Dermis microvascular lymphatic vessel endothelial cell (primary cell): ENCODE measurements at places on chromosomes 1 and 21.

DNA sequence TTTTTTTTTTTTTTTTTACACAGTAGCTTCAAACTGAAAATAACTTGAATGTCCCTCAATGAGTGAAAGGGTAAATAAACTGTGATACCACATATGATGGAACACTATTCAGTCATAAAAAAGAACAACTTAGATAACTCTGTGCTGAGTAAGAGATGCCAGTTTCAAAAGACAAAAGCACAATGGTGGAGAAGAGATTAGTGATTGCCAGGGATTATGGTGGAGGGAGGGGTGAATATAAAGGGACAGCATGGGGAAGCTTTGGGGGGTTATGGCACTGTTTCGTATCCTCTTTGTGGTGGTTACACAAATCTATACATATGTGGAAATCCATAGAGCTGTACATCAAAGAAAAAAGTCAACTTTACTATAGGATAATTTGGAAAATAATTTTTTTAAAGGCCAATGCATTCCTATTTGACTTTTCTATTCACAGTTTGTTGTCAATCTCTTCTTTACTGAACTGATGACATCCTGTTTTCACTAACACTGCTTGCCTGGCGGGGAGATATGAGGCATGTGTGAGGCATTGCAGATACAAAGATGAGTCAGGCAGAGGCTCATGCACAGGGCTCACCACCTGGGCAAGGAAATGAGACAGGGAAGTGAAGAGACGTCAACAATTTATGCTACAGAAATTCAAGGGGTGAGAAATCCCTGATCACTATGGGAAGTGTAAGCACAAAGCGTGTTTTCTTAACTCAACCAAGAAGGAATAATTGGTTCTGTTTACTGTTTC, 302.7 kb downstream of the DUSP10 start:
- peak; percentile 92 for DNase-seq

DNA sequence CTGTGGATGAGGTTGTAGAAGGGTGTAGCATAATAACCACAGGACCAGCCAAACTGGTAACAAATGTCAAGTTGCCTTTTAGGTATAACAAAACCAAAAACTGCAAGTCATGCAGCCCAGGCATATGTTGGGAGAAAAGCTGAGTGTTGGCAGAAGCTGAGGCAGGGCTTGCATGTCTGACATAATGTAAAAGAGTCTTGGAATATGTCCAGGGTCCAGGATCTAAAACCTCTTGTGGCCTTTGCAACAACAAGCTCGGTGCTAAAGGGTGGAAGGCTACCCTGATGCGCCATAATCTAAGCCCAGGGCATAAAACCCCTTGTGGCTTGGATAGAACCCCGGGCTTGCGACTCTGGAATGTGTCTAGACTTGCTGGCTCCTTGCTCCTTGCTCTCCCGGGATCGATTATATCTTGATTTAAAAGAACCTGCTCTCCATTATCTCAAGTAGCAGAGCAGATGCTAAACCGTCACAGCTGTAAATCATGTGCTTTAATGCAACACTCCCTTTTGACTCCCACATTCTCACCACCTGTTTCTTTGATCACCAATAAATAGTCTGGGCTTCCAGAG, 26.5 kb upstream of the SLC35A3 start:
- no peak for DNase-seq

DNA sequence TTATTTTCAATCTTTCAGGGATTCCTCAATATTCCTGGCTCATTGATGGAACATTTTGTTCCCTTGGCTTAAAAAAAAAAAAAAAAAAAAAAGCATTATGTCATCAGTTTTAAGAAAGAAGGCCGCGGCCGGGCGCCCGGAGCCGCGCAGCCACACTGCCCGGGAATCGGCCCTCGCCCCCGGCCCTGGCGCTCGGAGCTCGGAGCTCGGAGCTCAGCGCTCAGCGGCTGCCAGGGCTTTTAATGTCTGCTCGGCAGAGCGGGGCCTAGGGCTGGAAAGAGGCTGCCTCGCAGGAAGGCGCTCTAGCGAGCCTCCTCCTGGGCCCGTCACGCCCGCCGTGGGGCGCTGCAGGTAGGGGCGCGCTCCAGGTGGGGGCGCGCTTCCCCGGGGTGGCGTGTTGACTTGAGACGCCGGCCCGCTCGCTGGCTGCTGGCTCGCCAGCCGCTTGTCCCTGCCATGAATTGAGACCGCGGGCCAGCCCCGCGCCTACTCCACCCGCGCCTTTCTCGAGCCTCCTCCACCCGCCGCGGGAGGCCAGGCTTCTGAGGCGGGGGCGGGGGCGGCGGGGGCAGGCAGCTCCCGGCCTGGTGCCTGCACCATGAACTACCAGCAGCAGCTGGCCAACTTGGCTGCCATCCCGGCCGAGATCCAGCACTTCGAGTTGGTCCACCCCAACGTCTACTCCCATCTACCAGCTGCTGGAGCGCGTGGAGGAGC, 5.4 kb upstream of the TDRD5 start:
- DNase-seq, result peak; percentile 3

DNA sequence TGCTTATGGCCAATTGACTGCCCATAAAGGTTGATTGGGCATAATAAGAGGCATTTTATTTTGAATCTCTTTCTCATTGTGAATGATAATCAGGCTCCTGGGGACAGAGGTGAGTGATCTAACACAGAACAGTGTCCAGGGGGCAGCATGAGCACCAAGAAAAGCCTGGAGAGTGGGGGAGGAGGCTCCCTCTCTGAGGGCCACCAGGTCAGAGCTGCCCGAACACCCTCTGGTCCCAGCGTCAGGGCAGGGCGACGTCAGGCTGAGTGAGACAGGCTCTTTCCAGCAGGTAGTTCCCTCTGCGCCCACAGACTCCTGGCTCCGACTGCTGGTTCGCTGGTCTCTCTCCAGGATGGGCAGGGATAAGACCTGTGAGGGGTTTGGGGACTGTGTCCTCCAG, 250.2 kb upstream of the C1orf174 start:
- DNase-seq, result no peak

DNA sequence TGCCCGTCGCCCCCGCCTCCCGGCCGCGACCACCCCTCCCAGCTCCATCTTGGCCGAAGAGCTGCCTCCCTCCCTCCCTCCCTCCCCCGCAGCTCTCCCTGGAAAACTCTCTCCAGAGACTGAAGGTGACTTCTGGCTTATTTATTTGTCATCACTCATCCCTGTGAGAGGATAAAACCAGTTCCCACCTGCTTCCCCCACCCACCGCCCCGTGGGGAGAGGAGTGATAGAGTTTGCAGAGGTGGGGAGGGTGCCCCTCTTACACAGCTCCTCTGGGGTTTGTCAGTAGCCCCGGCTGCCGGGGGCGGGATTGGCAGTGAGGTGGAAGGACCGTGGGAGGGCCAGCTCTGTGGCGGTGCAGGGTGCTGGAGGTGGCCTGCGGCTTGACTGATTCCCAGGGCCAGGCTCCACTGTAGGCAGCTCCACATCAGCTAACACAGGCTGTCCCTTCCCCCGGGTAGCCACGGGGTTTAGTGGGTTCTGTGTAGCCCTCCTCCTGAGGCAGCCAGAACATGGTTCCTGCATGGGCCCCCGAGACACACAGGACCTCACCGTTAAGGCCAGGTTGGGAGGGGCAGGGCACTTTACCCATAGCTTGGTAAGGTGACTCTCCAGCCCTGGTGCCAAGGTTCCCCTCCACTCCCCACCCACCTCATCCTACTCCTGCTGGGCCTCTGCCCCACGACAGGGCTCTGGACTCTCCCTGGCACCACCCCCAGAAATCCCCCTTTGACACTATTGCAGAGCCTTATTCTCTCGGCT, 62.2 kb downstream of the ELK4 start:
- no peak for DNase-seq

GRCh38 chr1:9823693-9823942, 147 bp downstream of the CLSTN1 start:
- DNase-seq, result no peak

GRCh38 chr1:247613405-247613804, 8.0 kb downstream of the OR2G3 start:
- DNase-seq, result no peak

- DNase-seq, result no peak
These were observed 521 bp upstream of the ZBED6 start for GRCh38 chr1:203794764-203795440.

DNA sequence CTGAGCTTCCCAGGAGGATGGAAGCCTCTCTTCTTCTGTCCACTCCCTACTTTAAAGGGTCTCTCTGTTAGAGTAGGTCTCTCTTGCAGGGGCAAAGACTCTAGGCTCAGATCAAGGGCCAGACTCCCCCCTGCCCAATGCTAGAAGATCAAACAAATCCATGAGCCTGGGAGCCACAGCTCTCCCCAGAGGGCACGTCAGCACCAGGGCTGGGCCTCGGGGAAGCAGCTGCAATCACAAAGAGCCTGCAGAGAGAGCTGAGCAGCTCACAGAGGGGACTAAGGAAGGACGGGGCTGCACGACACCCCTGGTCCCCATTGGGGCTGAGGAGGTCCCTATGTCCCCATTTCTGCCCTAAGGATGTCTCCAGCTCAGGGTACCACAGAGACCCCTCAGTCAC, 3.9 kb downstream of the CNTN2 start:
- DNase-seq, result no peak

- no peak for DNase-seq
These were observed 201.4 kb downstream of the CHRM3 start for GRCh38 chr1:239587574-239588369.

- DNase-seq, result no peak
These were observed 13.0 kb downstream of the PCNX2 start for GRCh38 chr1:233282582-233282886.

DNA sequence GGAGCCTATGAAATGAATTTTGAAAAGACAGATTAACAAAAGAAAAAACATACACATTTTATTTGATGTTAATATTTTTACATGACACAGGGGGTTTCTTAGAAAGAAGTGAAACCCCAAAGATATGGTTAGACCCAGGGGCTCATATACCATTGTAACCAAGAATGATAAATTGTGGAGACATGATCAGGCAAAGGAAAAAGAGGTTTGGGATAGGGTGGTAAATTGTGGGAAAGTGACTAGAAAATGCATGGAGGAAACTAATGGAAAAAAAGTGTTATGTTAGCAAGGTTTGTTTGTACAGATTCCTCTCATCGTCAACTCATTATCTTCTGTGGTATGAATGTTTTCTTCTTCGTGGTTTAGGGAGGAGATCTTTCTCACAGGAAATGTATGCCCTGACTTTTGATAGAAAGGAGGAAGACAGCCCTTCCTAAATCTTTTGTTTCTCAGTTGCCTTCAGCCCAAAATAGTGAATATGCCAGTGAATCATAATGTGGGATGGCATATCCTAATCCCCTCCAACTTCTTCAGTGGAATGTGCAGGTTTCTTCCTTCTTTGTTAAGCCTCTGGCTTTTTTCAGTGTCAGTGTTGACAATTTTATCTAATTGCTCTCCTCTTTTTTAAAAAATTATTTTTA, 140.4 kb upstream of the UBE2U start:
- peak; percentile 33 for DNase-seq

GRCh38 chr1:18154430-18155194, 47.0 kb downstream of the IGSF21 start:
- no peak for DNase-seq

DNA sequence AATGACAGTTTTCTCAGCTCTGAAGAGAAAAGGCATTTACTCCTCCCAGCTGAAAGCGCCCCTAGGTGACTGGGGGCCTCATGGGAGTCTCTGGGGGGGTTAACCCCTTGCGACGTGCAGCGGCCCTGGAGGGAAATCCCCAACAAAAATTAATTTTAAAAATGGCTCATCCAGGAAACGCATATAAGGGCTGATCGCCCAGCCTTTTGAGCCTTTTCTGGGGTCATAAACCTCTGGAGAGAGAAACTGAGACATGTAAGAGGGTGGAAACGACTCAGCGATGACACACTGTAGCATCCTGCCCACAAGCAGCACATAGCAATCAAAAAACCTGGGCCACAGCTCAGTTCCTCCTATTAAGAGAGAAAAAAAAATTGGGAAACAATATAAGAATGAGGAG, 20.4 kb upstream of the HPDL start:
- peak; percentile 42 for DNase-seq

DNA sequence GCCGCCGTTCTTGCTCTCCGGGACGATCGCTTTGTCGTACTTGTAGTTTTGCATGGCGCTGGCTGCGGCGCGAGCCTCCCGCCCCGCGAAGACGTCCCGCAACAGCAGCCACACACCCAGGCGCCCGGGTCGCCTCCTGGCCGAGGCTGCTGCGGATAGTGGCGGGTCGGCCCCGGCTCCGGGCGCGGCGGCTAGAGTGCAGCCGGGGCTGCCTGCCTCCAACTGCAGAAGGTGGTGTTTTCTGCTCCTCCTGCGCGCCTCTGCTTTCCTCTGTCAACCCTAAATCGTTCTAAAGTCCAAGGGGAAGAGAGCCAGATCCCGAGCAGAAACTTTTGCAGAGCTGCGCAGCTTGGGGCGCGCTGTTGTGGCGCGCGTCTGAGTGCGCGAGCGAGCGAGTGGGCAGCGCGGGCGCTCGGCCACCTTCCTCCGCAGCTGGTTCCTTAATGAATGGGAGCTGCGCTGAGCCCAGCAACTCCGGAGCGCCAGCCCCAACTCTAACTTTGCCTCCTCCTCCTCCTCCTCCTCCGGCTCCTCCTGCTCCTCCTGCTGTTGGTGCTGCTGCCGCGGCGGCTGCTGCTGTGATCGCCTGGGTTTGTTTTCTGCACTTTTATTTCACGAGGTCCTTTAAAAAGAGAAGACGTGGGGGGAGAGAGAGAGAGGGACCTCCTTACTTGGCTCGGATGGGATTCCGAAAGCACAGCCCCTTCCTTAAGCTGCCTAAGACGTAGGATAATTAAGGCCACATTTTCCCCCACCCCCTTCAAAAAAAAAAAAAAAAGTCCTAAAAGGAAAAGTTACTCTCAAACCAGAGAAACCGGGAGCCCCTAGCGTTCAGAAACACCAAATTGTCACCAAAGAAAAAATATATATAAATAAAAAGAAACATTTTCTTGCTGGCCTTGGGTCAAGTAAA, at the start of gene PLPP3:
Gene PLPP3 (minus strand): TSS at position 601 of the 913 bp plus-strand sequence. CDS start 547 bp downstream, at position 54.
- DNase-seq, result no peak

GRCh38 chr1:185652348-185652747, 81.8 kb upstream of the HMCN1 start:
- peak; percentile 33 for DNase-seq

DNA sequence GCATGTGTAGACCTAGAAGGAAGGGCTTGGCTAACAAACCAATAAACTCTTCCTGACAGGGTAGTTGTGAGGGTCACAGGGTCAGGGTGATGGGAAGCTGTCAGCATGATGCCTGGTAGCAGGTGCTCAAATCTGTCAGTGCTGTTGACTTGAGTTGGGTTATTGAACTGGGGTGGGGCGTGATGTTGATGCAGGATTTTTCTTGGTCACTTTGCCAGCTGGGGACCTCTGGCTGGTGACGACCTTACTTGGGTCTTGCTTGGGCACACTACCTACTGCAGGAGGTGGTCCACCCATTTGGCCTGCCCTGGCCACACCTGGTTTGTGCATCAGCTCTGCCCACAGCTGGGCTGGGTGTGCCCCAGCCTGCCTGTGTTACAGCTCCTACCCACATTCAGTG, 624.4 kb downstream of the PTPRU start:
- DNase-seq, result no peak

GRCh38 chr1:47444297-47444561, 6.4 kb downstream of the FOXD2 start:
- DNase-seq, result no peak

GRCh38 chr1:63621075-63621474, 27.9 kb downstream of the PGM1 start:
- DNase-seq, result no peak
